ENCODE measurements at places on chromosomes 5 and 9. TPM values are rescaled to one million over a fixed set of nuclear protein-coding genes. Genes with fewer than 3 reads are reported as not detected.

Gene FAM174A
- 9.7 TPM for total RNA-seq

Gene SAP30L
- total RNA-seq = 44.4 TPM

Gene GPR150
- total RNA-seq = 0.22 TPM

Gene FAM221B
- total RNA-seq = not detected

- no peak for DNase-seq
- no peaks in the 10 kb centered on the region for H3K36me3 ChIP-seq
- no peak overlapping the region for H3K4me3 ChIP-seq
- peaks cover 3% of the 10 kb centered on the region for H3K27me3 ChIP-seq
These were observed 53.7 kb downstream of the TARS1 start for GRCh38 chr5:33494466-33494865.

GRCh38 chr5:3958389-3958788 lies 362.8 kb downstream of the IRX1 start:
- no peaks in the 10 kb centered on the region for H3K4me1 ChIP-seq
- no peaks in the 10 kb centered on the region for H3K36me3 ChIP-seq
- no peak for DNase-seq
- no peaks in the 10 kb centered on the region for H3K27me3 ChIP-seq

DNA sequence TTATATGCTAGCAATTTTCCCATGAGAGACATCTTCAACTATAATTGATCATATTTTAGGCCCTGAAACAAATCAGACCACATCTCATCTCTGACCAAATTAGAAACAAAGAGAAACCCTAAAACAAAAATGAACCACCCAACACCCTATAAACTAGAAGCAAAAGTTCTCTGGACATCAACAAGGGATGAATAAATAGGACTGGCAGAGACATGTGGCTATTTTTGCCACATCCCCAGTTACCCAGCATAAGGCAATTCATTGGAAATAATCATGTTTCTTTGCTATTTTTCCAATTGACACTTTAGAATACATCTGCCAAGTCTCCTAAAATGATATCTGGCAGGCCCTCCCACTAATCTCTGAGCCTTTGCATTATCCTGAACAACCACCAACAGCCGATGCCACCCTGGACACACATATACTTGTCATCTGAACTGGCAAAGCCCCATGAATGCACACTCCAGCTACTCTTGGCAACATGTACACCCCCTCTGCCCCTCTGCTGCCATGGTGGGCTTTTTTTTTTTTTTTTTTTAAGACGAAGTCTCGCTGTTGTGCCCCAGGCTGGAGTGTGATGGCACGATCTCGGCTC lies 53.5 kb upstream of the EQTN start:
- no peaks in the 10 kb centered on the region for H3K36me3 ChIP-seq
- no peak for DNase-seq
- peaks cover 31% of the 10 kb centered on the region for H3K4me1 ChIP-seq
- no peak overlapping the region for H3K4me3 ChIP-seq
- no peak overlapping the region for H3K27ac ChIP-seq
- peaks cover 5% of the 10 kb centered on the region for H3K27me3 ChIP-seq

DNA sequence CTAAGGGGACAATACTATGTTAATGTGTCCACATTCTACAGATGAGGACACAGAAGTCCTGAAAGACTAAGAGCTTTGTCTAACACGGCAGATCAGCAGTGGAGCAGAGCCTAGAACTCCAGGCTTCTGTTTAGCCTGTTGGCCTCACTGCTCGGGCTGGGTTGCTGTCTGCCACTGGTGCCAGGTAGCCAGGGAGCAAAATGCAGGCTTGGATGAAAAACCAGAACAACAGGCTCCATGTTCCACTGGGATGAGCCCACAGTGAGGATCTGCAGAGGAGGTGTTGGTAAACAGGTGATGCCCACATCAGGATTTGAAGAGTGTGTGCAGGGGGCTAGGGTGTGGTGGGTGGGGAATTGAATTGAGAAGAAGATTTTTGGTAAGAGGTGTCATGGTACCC lies 114.0 kb upstream of the TBC1D2 start:
- H3K4me1 ChIP-seq = no peaks in the 10 kb centered on the region
- H3K4me3 ChIP-seq = no peak overlapping the region
- H3K36me3 ChIP-seq = no peaks in the 10 kb centered on the region
- H3K27ac ChIP-seq = no peak overlapping the region
- no peak for DNase-seq
- H3K27me3 ChIP-seq = peaks cover under 1% of the 10 kb centered on the region

DNA sequence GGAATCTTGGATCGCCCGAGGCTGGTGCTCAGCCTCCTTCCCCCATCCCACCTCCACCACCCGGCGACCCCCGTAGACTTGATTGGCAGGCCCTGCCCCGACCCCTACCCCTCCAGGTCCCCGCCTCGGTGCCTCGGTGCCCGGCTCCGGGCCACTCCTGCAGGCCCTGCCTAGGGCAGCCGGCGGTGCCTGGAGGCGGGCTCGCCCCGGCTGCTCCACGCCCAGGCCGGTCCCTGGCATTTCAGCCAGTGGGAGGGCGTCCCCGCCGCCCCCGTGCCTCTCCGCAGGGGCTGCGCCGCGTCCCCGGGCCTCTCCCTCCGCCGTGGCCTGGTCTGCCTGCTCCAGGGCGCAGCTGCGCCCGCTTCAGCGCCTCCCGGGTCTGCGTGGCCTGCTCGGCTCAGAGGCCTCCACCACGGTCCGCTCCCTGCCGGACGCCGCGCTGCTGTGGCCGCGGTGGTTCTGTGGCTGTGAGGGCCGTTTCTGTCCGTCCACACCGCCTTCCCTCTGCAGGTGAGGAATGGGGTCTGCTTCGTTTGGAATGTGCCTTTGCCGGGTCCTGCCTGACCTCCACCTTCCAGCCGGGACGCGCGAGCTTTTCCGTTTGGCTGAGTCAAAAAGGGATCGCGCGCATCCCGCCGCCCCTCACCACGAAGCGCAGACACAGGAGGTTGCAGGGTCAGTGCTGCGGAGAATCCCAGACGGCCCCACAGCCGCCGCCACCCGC lies 48.3 kb upstream of the IRX4 start:
- no peak overlapping the region for H3K27ac ChIP-seq
- no peak for DNase-seq
- no peak overlapping the region for H3K4me3 ChIP-seq
